ENCODE measurements at places on chromosomes 2 and 18. TPM values are rescaled to one million over a fixed set of nuclear protein-coding genes. Genes with fewer than 3 reads are reported as not detected.

TMEM87B gene
- 19.8 TPM for total RNA-seq

WNT6 gene
- not detected for total RNA-seq

GRCh38 chr2:225487878-225488416, 88.4 kb downstream of the NYAP2 start:
- no peaks in the 10 kb centered on the region for H3K36me3 ChIP-seq
- no peak for DNase-seq
- no peaks in the 10 kb centered on the region for H3K27me3 ChIP-seq
- no peak overlapping the region for H3K27ac ChIP-seq

DNA sequence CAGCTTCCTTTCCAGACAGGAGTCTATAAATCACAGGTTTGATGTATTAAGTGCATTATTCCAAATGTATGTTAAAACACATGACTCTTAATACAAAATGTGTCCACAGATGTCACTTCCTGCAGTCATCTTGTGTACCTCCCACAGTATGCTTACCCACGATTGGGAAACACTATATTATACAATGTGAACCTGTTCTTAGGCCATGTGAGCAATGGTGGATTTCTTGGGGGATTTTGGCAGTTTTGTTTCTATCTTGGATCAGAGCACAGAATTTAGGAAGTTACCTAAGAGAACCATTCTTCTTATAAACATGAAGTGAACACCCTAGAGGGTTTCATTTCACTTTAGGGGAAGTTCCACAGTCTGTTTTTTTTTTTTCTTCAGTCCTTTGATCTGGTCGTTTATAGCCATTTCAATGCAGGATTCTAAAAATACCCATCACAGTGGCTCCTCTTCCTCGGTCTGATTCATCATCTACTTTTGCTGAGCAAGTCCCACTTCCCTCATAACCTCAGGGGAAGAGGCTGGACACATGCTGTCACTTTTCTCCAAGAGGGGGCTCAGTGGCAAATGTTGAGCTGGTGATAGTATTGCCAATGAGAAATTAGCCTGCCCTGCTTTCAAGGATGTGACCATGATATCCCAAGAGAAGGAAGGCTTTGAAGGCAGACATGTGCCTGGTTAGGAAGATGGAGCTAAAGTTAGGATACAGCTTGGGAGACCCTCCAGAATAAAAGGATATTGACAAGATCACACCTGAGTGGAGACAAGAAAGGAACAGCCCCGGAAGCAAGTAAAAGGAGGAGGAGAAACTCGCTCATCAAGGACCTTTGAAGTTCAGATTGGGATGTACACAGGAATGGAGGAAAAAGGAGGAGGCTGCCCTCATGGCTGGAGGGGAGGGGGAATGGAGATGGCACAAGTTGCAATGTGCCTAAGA, 22.6 kb downstream of the PLEK start:
- H3K4me1 ChIP-seq, result no peaks in the 10 kb centered on the region
- peaks cover 37% of the 10 kb centered on the region for H3K27me3 ChIP-seq
- H3K4me3 ChIP-seq, result no peak overlapping the region
- no peaks in the 10 kb centered on the region for H3K36me3 ChIP-seq

DNA sequence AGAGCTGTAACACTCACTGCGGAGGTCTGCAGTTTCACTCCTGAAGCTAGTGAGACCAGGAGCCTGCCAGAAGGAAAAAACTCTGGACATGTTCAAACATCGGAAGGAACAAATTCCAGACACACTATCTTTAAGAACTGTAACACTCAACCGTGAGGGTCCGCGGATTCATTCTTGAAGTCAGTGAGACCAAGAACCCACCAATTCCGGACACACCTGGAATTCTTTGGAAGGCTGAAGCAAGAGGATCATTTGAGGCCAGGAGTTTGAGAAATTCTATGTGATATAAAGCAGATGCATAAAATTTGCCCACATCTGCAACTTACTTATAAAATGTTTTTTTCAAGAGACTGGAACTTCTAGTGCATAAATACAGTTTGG, 43.5 kb upstream of the ITSN2 start:
- H3K4me1 ChIP-seq, result no peaks in the 10 kb centered on the region
- H3K36me3 ChIP-seq, result no peaks in the 10 kb centered on the region
- peaks cover 2% of the 10 kb centered on the region for H3K27me3 ChIP-seq
- DNase-seq, result no peak
- H3K4me3 ChIP-seq, result no peak overlapping the region
- H3K27ac ChIP-seq, result no peak overlapping the region

GRCh38 chr2:178333851-178334250, 117.1 kb downstream of the PRKRA start:
- H3K4me1 ChIP-seq, result no peaks in the 10 kb centered on the region
- H3K4me3 ChIP-seq, result no peak overlapping the region
- no peak overlapping the region for H3K27ac ChIP-seq
- DNase-seq, result no peak
- H3K36me3 ChIP-seq, result peaks cover 13% of the 10 kb centered on the region

All from chondrocyte (in vitro differentiated cells).